NAMALWA (cell line): ENCODE measurements at places on chromosomes 7 and 10.

DNA sequence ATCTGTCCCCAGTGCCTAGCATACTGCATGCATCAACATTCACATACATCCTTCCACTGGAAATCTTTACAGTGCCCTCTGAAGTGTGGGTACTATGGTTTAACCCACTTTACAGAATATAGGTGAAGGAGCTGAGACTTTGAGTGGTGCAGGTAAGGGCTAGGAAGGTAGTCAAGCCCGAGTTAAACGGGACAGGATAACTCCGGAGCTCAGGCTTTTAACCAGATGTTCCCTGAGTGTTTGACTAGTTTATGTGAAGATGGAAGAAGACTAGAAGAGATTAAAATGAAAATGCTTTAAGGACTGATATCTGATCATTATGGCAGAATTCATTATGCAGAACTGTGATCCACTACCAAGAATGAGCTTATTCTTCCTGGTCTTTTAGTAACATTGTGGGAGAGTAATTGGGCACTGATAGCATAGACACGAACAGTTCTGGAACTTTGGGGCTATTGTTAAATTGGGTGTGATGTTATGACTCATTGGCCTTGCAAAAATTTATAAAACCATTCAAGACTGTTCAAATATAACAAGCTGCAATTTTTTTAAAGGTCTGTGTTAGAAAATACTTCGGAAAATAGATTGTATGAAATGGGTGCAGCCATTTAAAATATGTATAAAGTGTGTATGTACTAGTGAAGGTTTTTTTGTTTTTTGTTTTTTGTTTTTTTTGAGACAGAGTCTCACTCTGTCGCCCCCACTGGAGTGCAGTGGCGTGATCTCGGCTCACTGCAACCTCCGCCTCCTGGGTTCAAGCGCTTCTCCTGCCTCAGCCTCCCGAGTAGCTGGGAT lies 4.4 kb downstream of the CUL1 start:
- no peak for DNase-seq

DNA sequence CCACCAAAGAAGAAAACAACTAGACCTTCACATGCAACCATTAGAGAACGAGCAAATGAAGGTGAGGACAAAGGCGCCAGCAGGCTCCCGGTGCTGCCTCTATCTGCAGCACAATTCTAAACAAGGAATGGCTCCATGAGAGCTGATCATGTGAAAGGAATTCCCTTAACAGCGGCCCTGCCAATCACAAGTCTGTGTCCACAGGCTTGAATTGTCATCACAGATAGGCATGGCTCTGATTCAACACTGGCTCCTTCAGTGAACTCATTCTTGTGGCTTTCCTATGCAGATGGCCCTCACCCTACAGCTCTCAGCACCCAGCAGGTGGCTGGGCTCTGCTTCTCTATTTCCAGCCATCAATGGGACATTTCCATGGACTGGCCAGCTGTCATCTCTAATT lies 36.2 kb downstream of the LAMB1 start:
- DNase-seq: no peak

DNA sequence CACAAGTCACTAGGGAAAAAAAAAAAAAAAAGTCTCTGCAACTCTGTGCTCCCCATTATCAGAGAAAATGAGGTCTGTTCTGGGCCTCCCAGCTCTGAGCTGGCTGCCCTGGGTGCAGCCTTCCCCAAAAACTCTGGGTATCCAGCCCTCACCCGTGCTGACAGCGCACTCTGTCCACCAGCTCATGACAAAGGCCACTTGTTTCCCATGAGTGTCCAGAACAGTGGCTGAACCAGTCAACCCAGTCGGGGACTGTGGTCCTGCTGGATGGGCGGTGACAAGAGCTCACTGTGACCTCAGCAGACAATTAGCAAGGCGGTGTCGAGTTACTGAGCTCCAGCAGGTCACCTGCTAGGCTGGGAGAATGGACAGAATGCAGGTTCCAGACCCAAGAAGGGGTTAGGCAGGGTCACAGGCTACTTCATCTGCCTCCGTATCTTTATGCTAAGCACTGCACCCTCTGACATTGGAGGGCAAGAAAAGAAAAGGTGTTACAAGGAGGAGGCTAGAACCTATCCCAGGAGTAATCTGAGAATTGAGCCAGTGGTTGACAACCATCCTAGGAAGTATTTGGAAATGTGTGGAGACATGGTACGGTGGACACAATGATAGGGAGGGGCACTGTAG lies 37.2 kb downstream of the DLG5 start:
- DNase-seq: no peak

GRCh38 chr7:2785071-2785500 lies 59.0 kb downstream of the GNA12 start:
- no peak for DNase-seq

DNA sequence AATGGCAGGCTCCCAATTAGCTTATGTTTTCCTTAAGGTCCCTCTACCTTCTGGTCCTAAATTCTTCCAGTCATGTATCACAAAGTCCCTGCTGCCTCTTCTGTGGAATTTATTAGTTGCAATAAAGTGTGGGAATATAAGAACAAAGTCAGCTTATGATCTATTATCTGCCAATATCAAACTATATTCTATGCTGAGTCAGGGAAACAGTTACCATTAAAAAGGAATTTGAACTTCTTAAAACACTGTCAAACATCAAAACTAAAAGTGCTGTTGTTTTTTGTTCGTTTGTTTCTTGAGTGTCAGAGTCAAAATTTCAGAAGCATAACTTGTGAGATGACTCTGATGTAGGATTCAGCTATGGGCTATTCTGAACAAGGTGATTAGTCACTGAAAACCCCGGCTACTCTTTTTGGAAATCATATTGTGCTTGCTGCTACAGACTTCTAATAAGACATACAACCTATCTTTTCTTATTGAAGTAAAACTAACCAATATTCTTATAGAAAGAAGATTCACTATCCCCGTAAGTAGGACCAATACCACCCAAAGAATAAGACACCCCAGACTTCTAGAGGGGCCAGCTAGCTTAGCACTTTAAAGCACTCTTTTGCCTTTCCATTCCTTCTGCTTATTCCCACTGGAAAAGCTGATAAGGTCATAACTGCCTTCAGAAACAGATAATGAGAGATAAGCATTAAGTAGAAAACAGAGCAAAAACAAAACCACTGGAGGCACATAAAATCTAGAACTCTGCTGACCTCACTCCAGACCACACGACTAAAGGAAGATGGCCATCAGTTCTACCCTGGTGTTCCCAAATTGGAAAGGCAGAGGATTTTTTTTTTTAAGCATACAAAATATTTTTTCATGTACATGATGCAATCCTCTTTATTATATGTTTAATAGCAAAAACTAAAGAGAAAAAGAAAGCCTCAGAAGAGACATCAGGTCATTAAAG lies 370.6 kb downstream of the PARD3 start:
- no peak for DNase-seq

DNA sequence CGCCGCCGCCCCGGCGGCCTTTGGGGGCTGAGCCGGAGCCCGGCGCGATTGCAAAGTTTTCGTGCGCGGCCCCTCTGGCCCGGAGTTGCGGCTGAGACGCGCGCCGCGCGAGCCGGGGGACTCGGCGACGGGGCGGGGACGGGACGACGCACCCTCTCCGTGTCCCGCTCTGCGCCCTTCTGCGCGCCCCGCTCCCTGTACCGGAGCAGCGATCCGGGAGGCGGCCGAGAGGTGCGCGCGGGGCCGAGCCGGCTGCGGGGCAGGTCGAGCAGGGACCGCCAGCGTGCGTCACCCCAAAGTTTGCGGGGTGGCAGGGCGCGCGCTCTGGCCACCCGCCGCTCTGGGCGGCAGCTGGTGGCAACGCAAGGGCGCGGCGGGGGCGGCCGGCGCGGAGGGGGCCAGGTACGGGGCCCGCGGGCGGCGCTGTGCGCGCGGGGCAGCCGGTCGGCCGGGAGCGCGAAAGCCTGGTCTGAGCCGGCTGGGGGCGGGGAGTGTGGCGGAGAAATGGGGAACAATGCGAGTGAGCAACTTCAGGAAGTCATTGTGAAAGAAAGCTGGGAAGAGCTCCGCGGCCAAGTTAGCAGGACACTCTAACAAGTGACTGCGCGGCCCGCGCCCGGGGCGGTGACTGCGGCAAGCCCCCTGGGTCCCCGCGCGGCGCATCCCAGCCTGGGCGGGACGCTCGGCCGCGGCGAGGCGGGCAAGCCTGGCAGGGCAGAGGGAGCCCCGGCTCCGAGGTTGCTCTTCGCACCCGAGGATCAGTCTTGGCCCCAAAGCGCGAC lies at the start of gene IKZF1:
TSS of gene IKZF1 (plus strand) at position 588 of the 782 bp plus-strand sequence. CDS start 14,346 bp downstream, outside the sequence.
- DNase-seq: peak; percentile 59

GRCh38 chr7:38716397-38716796 lies 85.2 kb upstream of the AMPH start:
- no peak for DNase-seq

- no peak for DNase-seq
These were observed 48.4 kb downstream of the SEPTIN7 start for GRCh38 chr7:35849158-35849831.
